ENCODE measurements at places on chromosomes 4 and X. TPM values are rescaled to one million over a fixed set of nuclear protein-coding genes. Genes with fewer than 3 reads are reported as not detected.

Gene TMEM35A
- 0.19 TPM for polyA plus RNA-seq

Gene NKX6-1
- not detected for polyA plus RNA-seq

Gene DKK2
- not detected for polyA plus RNA-seq

Gene RTL5
- polyA plus RNA-seq = 0.65 TPM

Gene FAT4
- 0.42 TPM for polyA plus RNA-seq

All from mammary epithelial cell (primary cell).